Activated T-cell treated with anti-CD3 and anti-CD28 coated beads, Interleukin-2, amount 50 U/mL, for 1 hour (primary cell): ENCODE measurements at places on chromosomes 1 and 21.

GRCh38 chr1:30892671-30893073 lies 15.9 kb downstream of the SDC3 start:
- DNase-seq, result no peak

DNA sequence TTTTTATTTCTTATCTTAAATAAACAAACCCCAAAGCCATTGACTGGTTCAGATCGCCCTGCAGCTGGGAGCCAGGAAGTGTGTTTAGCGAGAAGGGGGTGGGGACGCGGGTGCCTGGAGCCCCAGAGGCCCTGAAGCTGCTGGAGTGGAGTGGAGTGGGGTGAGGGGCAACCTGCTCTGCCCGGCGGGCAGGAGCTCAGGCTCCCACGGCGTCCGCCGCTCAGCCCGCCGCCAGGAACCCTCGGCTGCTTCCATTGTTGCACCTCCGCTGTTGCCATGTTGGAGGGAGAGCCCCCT lies 673 bp downstream of the PIK3C2B start:
- no peak for DNase-seq

- no peak for DNase-seq
Measured at GRCh38 chr1:4584449-4584848, 70.0 kb upstream of the AJAP1 start.

GRCh38 chr1:239657291-239657690 lies 270.9 kb downstream of the CHRM3 start:
- no peak for DNase-seq

DNA sequence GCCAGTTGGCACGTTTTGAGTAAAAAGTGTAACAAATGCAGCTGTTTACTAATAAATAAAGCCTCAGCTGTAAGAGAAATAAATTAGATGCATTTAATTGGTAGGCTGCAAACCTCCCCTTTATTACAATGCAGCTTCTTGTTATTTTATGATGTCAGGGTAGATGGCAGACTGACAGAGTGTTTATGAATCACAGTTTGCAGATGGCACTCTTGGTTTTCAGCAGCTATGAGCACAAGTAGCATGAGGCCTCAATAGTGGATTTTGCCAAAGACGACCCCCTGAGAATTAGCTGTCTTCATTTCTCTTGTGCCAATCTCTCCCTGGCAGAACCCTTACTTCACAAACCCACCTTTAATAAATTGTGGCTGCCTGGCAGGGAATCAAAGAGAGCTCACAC lies 161.2 kb upstream of the C1orf87 start:
- no peak for DNase-seq
